ENCODE measurements at places on chromosomes 5 and 9.

DNA sequence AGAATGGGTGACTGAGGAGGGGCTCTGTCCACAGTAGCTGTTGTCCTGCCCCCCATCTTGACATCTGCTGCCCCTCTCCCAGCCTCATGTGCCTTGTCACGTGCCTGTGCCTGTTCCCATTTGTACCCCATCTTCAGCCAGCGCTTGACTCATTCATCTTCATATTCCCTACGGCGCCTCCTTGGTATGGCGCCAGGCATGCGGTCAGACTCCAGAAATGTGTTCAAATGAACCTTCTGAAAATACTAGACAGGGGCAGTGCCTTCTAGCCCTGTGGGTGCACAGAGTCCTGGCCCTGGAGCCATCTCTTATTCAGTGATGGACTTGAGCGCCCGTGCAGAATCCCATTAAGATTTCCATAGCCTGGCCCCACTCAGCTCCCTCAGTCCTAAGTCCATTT, 46.2 kb downstream of the CFAP77 start:
- DNase-seq, result no peak

DNA sequence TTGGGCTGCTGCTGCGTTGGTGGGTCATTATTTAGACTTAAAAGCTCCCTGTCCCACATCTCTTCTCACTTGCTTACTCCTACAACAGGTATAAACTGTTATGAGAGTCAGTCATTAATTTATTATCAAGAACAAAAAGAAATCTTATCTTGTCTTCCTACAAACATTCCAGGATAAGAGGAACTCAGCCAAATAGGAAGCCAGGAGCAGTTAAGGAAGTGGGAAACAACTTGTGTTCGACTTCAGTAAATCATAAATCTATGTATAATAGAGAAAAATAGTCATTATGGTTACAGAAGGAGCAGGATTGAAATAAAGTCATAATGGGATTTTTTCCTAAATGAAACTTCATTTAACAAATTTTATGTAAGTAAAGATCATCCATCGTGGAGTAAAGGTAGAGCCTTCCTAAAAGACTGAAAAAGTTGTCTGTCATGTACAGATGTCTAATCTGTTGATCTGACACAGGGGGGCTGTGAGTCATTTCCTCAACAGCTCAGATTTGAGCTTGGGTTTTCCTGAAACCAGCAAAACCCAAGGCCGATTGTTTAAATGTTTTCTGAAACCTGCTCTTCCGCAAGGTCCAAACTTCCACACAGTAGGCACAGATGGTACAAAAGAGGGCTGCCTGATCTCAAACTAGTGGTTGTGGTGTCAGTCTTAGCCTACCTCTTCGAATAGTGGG, 25.3 kb upstream of the LRRTM2 start:
- no peak for DNase-seq

DNA sequence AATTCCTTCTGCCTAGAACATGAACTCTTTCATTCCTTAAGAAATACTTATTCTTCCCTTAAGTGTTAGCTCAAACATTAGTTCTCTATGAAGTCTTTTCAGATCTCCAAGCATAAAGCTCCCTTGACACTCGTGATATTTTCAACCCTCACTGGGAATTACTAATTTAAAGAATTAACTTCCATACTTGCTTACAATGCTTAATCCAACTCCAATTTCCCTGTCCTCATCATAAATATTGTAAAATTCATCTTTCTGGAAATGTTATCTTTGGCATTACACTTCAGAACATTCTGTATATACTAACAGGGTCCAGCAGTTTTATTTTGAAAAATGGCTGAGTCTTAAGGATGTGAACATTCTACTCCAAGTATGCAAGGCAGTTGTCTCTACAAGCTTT, 7.2 kb downstream of the STARD4 start:
- DNase-seq, result no peak

DNA sequence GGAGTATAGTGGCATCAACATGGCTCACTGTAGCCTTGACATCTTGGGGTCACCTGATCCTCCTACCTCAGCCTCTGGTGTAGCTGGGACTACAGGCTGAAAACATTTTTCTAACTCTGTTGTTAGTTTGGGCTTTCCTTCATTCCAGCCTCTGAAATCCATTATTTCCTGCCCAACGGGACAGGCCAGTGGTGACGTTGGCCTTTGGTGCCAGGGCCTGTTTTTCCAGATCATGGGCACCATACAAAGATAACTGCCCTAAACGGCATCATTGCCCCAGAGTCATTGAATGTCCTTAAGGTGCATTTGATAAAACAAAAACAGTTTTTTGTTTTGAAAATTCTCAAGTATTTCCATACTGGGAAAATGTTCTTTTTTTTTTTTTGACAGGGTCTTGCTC, 32.1 kb downstream of the PIK3R1 start:
- DNase-seq, result no peak

DNA sequence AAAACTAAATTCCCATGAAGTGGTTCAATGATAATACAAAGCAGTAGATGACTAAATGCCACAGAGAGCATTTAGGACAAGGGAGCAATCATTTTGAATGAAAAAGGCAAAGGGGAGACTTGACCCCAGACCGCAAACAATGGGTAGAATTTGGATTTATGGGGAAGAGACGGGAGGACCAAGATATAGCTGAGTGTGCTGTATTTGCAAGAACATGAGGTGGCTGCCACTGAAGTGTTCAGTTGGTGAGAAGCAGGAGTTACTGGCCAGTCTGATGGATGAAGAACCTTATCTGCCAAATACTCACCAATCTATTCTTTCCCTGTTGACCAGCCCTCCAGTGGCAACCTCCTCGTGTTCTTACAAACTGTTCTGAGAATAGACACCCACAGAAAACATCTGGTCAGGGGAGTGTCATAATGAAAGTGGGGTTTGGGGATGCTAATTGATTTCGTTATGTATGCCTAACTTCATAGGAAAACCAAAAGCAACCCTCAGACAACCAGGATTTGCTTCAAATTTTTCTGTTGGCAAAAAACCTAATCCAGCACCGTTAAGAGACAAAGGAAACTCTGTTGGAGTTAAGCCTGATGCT, 19.8 kb downstream of the TDRD7 start:
- no peak for DNase-seq

GRCh38 chr9:105376893-105377292, 70.9 kb upstream of the FSD1L start:
- DNase-seq, result no peak

- no peak for DNase-seq
Measured at GRCh38 chr5:133426264-133426663, 186.1 kb downstream of the FSTL4 start.

DNA sequence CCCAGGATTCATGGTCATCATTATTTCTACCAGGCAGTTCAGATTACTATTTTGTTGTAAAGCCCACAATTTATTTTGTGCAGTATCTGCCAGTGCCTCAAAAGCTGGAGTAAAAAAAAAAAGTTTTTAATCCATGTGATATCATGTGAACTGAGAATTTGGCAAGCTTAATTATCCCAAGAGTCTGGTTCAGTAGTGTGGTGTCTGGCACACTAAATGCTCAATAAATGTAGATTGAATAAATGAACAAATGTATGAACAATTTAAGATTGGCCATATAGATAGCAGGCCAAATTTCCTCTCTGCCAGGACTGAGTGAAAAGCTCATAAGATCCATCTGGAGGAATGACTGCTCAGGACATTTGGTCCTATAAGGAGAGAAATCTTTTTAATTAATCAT, 533.0 kb downstream of the TLE1 start:
- DNase-seq, result no peak

- no peak for DNase-seq
Measured at GRCh38 chr5:102818345-102818744, 63.2 kb downstream of the PAM start.

GRCh38 chr5:179828756-179829421, 8.2 kb downstream of the SQSTM1 start:
- DNase-seq, result no peak

DNA sequence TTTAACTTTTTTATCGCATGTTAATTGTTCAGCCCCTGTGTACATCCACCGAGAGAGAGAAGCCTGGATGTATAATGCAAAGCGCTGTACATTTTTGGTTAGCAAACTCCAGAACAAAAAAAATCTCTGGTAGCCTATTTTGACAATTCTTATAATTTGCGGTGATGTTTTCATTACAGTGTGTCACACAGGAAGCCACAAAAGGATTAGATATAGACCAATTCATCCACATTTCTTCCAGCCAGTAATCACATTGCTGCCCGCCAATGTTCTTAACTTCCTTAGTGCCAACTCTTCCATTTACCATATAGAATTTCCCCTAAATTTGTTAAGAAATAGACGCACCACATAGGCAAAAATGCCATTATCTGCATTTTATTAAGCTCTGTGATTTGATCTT, 435.6 kb downstream of the EFNA5 start:
- no peak for DNase-seq

- DNase-seq, result no peak
Measured at GRCh38 chr9:127865645-127866464, 11.4 kb upstream of the ENG start.

DNA sequence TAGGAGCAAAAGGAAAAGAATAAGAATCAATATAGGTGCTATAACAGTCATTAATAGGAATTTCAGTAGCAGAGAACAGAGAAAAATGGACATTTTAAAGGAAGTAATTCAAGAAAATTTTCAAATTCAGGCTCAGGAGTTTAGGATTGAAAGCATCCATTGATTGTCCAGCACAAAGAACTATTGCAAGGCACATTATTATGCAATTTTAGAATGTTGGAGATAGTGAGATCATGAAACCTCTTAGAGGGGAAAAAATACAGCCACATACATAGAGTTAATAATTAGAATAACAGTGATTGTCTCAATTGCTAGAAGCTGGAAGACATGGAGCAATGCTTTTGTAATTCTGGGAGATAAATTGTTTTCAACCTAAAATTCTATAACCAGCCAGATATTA, 31.5 kb downstream of the CNTLN start:
- DNase-seq, result no peak

GRCh38 chr5:17000291-17000939, 64.3 kb upstream of the MYO10 start:
- no peak for DNase-seq

DNA sequence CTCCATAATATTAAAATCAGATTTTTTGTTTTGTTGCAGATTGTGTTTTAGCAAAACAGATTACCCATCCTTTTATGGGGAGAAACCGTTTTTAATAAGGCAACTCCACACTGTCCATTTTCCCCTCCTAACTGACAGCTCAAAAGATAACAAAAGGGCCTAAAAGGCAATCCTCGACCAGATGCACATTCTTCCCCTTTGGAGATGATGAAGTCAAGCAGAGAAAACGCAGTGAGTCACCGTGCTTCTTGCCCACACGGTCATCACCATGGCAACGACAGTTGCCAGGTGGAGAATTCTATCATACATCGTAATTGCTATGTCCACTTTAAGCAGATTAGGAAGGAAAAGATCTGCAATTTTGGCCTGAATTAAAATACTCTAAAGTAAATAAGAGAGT, 96.4 kb downstream of the DIRAS2 start:
- no peak for DNase-seq

- DNase-seq, result no peak
Measured at GRCh38 chr5:75006865-75007822, 45.2 kb downstream of the GCNT4 start.

DNA sequence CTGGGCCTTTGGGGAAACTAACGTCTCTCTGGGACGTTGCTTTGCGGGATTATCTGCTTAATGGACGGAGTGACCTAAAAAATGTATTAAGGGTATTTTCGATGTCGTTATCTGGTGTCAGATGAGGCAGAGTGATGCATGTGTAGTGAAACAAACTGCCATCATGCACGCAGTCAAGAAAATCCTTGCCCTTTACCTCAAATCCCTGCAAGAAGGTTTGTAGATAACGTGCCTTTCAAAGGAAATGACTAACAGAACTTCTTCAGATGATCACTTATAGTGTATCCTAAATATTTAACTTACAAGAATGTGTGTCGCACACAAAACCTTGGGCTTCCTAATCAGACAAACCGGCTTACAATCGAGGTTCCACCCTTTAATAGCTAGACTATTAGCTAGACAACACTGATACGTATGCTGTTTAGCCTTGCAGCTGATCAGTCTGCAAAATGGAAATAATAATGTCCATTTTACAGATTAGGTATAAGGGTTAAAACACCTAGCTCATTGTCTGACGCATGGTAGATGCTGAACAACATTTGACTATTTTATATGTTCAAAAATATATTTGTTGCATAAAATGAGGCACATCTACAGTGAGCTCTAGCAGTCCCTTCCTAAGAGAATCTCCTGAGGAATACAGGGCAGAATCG, 541 bp upstream of the TBCA start:
- DNase-seq, result no peak

- DNase-seq, result no peak
Measured at GRCh38 chr5:25006237-25006636, 361.5 kb upstream of the CDH10 start.

DNA sequence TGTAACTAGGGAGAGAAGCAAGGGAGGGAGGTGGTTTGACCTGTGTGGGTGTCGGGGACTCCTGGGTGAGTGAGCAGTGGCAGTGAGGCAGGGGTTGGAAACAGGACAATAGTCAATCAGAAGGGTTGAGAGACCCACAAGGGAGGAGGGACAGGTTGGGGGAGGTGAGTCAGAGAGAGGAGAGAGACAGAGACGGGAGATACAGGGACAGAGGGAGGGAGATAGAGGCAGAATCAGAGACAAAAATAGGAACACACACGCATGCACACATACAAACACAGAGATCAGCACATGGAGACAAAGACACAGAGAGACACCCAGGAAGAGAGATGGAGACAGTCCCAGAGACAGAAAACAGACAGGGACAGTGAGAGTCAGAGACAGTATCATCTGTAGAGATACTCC, 39.3 kb upstream of the PTGS1 start:
- DNase-seq, result no peak

- no peak for DNase-seq
Measured at GRCh38 chr9:117276444-117276843, 138.4 kb downstream of the ASTN2 start.

GRCh38 chr5:86749841-86750240, 132.1 kb downstream of the COX7C start:
- DNase-seq, result no peak

DNA sequence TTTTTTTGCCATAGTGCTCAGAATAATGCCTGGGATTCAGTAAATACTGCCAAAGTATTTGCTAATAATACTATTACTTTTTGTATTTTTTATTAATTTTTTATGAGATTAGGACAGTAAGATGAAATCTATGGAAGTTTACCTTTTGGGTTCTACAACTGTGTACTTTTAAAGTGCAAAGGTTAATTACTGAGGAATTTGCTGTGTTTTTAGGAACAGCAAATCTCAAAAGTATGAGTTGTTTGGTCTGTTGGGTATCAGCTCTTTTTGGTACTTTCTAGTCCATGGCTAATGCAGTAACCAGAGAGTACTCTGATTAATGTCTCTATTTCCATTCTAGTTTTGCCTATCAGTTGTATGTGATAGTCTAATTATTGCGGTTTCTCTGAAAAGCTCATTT, 5.1 kb downstream of the HSPA4 start:
- DNase-seq, result no peak

DNA sequence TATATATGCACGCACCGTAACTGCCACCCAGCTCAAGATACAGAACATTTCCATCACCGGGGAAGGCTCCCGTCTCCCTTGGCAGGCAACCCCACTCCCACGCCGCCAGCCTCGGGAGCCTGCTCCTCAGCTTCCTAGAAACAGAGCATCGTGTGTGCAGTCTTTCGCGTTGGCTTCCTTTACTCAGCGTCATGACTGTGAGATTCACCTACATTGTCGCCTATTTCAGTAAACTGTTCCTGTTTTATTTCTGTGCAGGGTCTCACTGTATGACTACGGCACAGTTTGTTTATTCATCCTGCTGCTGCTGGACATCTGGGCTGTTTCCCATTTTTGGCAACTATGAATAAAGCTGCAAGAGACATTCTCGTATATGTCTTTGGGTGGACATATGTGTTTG, 90.7 kb downstream of the STK10 start:
- no peak for DNase-seq

Measured in stimulated activated CD4-positive, alpha-beta T cell treated with anti-CD3 and anti-CD28 coated beads, Interleukin-15, amount 100 ng/mL, for 1 hour (primary cell).